ENCODE measurements at places on chromosomes 3 and 15. TPM values are rescaled to one million over a fixed set of nuclear protein-coding genes. Genes with fewer than 3 reads are reported as not detected.

GRCh38 chr15:29826908-29827820, 4.9 kb upstream of the TJP1 start:
- no peak for DNase-seq

DNA sequence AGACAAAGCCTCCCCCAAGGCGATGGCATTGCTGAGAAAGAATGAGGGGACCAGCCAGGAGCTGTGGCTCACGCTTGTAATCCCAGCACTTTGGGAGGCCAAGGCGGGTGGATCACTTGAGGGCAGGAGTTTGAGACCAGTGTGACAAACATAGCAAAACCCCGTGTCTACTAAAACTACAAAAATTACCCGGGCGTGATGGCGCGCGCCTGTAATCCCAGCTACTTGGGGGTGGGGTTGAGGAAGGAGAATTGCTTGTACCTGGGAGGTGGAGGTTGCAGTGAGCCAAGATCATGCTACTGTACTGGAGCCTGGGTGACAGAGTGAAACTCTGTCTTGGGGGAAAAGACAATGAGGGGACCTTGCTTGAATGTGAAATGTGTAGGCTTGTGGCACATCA, 402.4 kb upstream of the C2CD4B start:
- DNase-seq, result no peak

GRCh38 chr15:68298882-68299381, 21.4 kb downstream of the FEM1B start:
- DNase-seq, result peak; percentile 31

The CAND2 gene
- total RNA-seq, result 12.1 TPM

- DNase-seq, result peak; percentile 86
Observed at GRCh38 chr3:40877631-40878463, 321.5 kb upstream of the CTNNB1 start.

The KLHL6 gene
- total RNA-seq, result not detected

DNA sequence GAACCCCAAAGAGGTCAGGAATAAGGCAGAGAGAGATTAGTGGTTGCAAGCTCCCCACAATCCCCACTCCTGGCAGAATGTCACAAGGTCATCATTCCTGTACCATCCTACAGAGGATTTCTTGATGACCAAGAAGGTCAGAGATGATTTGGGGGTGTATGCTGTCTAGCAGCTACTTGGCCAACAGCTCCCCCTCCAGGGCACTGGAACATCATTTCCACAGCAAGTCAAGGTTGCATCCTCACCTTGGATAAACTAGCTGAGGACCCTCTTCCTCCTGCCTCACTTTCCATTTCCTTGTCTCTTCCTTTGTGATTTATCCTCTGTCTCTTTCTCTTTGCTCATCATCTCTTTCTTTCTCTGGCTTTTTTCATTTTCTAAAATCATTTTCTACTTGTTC, 106.3 kb downstream of the PROS1 start:
- DNase-seq, result no peak

DNA sequence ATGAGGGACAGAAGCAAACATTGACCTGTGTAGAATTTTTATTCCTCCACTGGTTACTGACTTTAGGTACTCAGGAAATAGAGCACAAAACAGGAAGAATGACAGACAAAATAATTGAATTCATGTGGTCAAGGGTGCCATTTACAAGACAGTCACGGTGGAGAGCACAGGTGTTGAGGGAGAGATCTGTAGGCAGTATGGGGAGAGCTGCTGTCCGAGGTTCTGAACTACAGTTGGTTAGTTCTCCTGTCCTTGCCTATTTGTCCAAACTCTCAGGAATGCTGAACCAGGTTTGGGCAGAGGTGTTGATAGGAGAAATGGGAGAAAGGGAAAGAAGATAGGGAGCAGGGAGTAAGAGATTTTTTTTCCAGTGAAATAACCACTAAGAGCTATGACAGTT, 178.5 kb upstream of the ZBTB20 start:
- DNase-seq, result peak; percentile 55

- DNase-seq, result peak; percentile 6
Observed at GRCh38 chr3:169458752-169459151, 204.8 kb downstream of the MECOM start.

DNA sequence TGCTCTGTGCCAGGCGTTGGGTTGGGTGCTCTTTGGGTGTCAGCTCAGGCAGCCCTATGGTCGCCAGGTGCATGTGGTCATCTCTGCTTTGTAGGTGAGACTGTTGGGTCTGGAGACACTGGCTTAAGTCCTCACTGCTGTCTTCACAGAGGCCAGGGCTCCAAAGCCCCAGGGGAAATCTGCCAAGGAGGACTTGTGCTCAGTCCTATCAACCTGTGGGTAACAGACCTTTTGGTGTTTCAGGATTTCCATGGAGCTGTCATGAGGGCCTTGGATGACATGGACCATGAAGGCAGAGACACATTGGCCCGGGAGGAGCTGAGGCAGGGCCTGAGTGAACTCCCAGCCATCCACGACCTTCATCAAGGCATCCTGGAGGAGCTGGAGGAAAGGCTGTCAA, 50.1 kb upstream of the NR2C2 start:
- no peak for DNase-seq

- DNase-seq, result peak; percentile 84
Observed at GRCh38 chr3:69120879-69121464, 1.4 kb downstream of the LMOD3 start.

DNA sequence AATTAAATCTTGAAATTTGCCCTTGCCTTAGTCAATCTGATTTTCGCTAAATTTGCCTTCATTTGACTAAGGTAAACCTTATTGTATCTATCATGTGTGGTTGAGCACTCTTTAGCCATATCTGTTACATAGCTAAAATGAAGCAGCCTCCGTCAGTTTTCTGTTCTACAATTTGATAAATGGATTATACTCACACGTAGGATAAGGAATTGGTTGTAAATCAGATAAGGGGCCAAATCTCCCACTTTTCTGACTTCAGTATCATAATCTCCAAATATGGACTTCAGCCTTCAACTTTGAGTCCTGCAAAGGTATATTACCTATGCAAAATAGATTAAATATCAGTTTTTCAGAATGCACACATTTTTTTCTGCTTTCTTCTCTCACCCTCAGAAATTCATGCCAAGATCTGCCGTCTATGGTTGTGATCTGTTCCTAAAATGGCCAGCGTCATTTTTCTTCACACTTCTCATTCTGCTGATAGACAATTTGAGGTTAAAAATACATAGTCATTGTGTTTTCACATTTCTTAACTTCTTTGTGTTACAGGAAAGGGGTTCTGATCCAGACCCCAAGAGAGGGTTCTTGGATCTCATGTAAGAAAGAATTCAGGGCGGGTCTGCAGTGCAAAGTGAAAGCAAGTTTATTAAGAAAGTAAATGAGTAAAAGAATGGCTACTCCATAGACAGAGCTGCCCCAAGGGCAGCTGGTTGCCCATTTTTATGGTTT, 36.9 kb downstream of the RAB8B start:
- no peak for DNase-seq

DNA sequence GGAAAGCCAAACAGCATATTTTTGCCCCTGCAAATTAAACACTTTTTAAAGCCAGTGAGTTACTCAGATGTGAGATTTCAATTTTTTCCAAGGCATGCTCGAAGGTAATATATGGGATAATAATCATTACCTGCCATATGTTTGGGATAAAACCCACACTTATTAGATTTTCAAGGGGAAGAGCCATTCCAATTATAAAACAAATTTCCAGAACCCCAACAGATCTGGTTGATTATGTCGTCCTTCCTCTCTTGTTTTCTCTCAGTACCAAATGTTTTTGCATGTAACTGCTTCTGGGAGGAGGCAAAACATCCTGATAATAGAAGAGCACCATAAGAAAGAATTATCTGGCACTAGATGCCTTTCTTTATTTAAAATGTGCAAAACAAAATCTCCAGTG, 115.1 kb downstream of the AKAP13 start:
- no peak for DNase-seq

GRCh38 chr3:37752649-37753025, 109.0 kb upstream of the CTDSPL start:
- DNase-seq, result no peak

DNA sequence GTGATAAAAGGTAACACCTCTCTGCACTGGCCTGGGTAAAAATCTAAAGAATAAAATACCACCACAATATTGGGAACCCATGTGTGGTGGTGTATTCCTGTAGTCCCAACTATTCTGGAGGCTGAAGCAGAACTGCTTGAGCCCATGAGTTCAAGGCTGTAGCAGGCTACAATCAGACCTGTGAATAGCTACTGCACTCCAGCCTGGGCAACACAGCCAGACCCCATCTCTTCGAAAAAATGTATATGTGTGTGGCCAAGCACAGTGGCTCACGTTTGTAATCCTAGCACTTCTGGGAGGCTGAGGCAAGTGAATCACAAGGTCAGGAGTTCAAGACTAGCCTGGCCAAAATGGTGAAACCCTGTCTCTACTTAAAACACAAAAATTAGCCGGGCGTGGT, 1.8 kb upstream of the RPL14 start:
- DNase-seq, result no peak

DNA sequence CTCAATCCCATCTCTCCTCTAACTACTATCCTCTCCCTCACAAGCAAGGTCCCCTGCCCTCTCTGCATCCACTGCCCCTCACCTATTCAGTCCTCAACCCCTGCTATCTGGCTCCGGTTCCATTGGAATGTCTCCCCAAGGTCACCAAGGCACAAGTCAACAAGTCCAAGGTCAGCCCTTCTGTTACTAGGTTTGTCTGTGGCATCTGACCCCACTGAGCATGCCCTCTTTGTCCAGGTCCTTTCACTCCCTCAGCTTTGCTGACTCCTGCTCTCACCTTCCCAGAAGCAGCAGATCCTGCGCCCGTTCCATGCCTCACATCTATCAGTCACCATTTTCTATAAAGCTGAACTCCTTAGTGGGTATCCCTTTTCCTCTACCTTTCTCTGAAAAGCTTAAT, 8.3 kb upstream of the SEMA7A start:
- DNase-seq, result no peak

DNA sequence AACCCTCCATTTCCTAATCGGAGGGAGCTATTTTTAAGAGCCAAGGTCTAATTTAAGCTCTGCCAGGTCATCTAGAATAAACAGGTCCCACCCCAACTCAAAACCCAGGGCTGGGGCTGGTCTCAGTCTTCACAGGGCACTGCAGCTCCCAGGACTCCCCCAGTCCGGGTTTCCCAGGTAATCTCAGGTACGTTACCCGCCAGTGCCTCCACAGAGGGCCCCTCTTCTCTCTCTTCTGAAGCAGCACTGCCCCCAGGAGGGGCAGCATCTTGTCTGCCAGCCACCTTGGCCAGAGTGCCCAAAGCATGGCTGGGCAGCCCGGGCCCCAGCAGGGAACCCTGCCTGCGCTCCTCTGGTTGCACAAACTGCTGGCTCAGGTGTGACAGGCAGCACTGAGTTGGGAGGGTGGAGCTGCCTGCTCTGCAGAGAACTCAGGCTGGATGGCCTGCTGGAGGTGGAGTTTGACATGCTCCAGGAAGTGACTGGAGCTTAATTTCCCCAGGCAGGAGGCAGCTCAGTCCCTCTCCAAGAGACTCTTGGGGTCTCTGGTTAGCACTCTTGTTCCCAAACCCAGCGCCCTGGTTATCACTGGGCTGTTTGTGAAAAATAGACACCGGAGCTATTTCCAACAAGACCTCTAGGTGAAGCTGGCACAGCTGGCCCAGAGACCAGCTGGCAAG, at the start of gene PLA2G4F:
TSS of gene PLA2G4F (minus strand) at position 394 of the 680 bp plus-strand sequence. CDS start at position 307, 87 bp downstream.
- DNase-seq, result no peak

DNA sequence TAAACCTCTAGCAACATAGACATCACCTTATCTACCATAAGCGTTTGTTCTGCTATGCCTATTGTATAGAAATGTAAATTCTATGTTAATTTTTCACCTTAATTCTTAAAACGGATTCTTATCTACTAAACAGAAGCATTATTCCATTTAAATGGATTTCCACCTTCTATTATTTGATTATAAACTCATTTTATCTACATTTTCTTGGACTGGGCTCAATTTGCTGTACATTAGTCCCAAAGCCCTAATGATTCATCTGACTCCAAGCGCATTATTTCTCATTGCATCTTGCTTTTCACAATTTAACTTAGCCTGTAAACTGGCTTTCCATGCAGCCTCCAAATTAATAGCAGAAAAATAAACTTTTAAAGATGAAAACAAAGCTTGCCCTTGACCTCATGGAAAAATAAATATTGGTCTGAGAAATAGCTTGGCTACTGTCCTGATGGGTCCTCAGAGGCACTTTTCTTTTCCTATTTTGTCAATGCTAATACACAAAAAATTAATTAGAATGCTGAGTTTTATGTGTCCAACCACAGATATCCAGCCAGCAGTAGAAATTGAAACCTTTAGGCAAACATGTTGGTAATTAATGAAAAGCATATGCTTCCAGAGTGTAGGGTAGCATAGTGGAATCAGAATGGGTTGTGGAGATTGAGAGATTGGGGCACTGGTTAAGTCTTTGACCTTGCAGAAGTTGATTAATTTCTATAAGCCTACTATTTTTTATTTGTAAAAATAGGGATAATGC, 81.4 kb upstream of the CFAP20DC start:
- DNase-seq, result peak; percentile 23

DNA sequence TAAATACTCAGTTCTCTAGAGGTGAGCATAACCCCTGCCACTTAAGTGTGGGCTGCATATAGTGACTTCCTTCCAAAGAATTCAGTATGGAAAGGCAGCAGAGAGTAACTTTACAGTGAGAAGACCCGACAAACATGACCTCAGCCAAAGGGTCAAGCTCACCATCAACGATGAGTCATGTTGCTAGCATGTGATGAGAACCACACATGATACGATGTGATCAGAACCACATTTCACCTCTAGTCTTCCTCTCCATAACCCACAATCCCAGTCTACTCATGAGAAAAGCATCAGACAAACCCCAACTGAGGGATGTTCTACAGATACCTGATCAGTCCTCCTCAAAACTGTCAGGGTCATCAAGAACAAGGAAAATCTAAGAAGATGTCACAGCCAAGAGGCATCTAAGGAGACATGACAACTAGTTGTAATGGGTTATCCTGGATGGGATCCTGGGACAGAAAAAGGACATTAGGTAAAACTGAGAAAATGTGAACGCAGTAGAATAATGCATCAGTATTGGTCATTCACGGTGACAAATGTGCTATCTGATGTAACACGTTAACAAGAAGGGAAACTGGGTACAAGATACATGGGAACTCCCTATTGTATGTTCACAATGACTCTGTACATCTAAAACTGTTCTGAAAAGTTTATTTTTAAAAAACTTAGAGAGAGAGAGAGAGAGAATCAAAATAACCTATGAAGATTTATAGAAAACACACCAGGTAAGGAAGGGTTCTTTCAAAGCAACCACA, 28.3 kb downstream of the SEC61A1 start:
- DNase-seq, result peak; percentile 91

GRCh38 chr15:89457086-89457485, 39.3 kb downstream of the RHCG start:
- DNase-seq, result peak; percentile 19

- DNase-seq, result no peak
Observed at GRCh38 chr3:45792516-45793172, 3.7 kb downstream of the SLC6A20 start.

The CTDSPL gene
- total RNA-seq, result 31.8 TPM

The LAMB2 gene
- total RNA-seq, result 1,026 TPM

GRCh38 chr3:127013758-127014535, 31.0 kb downstream of the PLXNA1 start:
- DNase-seq, result no peak

- DNase-seq, result no peak
Observed at GRCh38 chr15:92954578-92954977, 54.5 kb downstream of the CHD2 start.

DNA sequence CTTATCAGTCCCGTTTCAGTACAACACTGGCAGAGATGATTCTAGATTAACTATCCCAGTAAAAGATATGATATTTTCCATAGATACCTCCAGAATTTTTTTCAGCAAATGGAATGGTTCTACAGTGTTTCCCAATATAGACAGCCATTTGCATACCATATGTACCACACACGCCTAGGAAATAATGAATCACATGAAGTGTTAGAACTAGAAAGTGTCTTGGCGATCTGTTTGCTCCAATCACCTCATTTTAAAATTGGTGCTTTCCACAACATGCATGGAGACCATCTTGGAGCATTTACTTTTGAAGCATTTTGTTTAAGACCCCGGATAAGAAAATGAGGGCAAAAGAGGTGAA, 2.0 kb downstream of the C2CD4A start:
- peak; percentile 10 for DNase-seq

Measured in fibroblast of lung (primary cell).